ENCODE measurements at places on chromosomes 11 and 22.

- no peak for DNase-seq
Observed at GRCh38 chr11:33553486-33553885, 147.1 kb downstream of the C11orf91 start.

DNA sequence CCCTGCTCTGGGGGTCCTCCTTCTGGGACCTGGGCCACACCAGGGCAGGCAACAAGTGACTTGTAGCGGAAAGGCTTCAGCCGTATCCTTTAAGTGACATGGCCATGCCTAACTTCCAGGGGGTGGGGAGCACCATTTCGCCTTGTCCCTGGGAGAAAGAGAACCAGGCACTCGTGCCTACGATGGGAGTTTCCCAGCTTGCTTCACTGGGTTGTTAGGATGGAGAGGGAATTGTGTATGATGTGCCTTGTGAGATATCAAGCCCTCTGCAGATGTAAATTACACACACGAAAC lies 151.4 kb downstream of the CACNA1I start:
- no peak for DNase-seq

- DNase-seq: no peak
Observed at GRCh38 chr11:37115963-37116362, 517.9 kb upstream of the RAG2 start.

DNA sequence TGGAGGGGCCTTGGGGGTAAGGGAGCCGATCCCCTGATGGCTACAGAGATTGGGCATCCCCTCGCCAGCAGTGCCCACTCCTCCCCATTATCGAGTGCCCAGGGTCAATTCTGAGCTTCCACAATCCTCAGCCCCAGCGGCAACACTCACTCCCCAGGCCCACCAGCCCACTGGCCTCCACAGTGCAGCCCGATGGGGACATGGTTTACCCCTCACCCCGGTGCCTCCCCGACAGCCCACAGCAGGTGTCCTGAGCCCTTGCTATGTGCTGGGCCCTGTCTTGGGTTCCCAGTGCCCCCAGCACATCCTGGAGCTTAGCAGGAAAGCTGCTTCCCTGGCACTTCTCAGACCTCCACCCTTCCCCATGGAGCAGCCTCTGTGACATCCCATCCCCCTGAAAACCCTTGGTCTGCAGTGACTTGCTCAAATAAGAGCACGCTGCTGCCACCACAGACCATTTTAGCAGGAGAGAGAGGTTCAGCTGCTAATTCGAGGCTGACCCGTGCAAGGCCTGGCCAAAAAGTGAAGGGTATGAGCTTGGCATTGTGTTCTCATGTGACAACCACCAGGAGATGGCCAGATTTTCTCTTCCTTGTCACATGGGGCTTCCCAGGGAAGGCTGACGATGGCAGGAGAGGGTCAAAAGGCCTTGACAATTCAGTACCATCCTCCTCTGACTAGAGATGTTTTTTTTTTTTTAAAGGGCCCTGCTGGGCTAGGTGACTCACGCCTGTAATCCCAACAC lies 23.6 kb downstream of the KCNJ4 start:
- no peak for DNase-seq

- DNase-seq: no peak
Observed at GRCh38 chr11:114893329-114893728, 215.0 kb downstream of the NXPE2 start.

- DNase-seq: no peak
Observed at GRCh38 chr11:121450401-121450800, 1.7 kb upstream of the SORL1 start.

- DNase-seq: no peak
Observed at GRCh38 chr22:38449776-38450175, 5.2 kb downstream of the KCNJ4 start.

DNA sequence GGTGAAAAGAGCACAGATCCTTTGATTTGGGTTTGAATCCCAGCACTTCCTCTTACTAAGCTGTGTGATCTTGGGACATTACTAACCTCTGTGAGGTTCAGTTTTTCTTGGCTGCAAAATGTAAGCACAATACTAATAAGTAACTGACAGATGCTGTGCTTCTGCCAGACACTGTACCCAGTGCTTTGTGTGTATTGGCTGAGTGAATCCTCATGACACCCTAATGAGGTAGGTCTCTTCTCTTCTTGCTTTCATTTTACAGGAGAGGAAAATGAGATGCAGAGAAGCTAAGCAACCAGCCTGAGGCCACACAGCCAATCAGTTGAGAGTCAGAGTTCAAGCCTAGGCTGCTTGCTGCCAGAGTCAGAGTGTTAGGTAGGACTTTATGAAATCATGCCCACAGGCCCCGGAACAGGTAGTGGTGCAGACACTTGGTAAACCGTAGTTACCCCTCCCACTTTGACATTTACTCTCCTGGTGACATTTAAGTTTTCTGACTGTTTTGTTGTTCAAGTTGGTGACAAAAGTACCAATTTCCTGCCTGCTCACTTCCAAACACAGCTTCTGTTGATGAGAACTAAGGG lies 21.2 kb downstream of the PTPRJ start:
- no peak for DNase-seq

DNA sequence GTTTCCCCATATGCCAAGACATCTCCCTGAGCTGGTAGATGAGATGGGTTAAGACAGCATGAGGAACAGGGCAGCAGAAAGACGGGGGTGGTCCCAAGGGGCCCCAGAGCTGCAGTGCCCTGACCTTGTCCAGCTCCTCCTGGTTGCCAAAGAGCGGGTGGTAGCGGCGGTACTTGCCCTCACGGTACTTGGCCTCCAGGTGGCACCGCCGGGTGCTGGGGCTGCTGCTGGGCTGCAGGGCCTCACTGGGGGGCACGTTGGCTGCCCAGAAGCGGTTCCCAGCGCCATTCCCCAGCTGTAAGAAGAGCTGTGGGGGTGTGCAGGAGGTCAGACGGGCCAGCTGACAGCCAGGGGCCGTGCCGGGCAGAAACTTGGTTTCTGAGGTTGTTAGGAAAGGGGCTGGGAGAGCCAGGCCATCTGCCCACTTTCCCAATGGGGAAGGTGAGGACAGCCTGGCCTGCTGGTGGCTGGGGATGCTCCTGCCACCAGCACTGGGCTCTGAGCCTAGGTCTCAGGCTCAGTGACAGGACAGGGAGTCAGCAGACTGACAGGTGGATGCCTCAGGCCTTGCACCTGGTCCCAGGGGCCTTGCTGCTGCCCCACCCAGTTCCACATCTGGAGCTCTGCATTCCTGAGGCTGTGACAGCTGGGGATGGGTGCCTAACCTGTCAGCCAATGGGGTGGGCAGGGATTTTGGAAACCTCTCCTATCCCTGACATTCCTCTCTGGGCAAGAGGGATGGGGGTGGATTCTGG lies 30.0 kb upstream of the PDE2A start:
- DNase-seq: no peak

DNA sequence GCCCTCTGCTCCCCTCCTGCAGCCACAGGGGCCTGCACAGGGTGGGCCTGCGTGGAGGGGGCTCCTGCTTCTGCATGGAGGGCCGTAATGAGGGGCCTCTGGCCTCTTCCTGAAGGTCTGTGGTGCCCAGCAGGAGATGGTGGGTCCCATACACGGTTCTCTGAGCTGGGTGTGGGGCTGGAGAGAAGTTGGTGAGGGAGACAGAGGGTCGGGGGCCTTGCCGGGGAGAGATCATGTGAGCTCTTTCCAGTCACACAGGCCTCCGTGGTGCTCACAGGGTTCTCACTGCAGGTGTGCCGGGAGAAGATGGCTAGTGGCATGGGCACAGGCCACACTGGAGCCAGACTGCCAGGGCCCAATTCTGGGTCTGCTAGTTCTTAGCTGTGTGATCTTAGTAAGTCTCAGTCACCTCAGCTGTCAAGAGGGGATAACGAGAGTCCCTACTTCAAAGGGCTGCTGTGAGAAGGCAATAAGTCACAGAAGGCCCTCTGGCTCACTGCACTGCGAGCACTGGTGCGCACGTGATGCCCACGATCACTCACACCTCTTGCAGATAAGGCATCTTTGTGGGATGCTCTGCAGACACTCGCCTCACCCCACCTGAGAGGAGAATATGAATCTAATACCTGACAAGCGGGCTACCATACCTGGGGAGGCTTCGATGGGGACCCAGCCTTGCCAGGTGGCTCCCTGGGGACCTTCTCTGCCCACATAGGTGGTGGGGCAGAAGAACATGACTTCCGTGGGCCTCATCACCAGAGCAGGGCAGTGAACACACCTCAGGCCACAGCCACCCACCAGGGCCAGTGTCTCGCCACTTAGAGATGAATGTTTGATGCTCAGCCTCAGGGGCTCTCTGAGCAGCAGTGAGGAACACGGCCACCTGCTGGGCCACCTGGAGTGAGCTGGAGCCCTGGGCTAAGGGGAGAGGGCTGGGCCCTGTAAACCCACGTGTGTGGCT lies 14.5 kb downstream of the KCNC1 start:
- DNase-seq: no peak

DNA sequence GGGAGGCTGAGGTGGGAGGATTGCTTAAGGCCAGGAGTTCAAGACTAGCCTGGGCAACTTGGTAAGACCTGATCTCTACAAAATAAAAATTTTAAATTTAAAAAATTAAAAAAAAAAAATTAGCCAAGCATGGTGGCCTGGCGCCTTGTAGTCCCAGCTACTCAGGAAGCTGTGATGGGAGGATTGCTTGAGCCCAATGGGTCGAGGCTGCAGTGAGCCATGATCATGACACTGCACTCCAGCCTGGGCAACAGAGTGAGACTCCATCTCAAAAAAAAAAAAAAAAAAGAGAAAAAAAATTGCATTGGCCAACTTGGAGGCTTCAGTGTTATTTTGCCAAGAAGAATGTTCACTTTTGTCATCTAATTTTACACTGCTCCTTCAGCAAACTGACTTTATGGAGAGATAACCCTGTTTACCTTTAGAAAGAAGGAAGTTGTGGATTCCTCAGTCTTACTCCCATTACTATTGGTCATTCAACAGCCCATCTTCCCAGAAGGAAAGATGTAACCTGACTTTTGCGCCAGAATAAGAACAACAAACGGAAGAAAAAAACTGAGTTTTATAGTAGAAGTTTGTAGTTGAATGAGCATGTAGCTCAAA lies 13.1 kb downstream of the KMT2A start:
- no peak for DNase-seq

DNA sequence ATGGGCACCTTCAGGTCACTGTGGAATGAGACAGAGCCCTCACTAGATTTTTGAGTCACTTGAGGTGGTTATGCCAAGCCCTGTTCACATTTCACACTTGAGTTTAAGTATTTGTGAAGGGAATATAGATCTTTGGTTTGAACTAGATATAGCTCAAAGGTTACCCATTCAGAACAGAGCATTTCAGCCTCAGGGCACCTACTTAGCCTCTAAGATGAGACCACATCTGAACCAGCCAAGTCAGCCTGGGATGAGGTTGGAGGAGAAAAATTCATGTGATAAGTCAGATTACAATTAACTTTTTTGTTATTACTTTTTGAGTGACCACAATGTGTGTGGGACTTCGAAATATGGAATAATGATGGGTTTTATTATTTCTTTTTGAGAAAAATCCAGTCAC lies 127.8 kb downstream of the TEAD1 start:
- no peak for DNase-seq

- DNase-seq: no peak
Observed at GRCh38 chr22:40819599-40820140, 524 bp upstream of the SLC25A17 start.

- peak; percentile 10 for DNase-seq
Observed at GRCh38 chr22:50578776-50579310, 616 bp upstream of the CPT1B start.

DNA sequence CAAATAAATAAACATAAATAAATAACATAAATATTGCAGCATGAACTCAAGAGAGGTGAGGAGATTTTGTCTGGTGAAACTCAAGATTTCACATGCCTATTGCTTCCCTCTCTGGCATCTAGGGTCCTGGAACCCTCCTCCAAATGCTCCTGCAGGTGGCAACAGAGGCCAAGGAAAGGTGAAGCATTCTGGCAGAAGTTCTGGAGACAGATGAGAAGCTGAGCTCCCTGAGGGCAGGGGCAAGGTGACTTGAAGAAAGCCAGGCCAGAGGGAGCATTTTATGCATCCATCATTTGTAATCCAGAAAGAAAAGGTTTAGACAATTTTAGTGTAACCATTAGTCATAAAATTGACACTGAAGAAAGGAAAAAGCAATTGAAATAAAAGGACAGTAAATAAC lies 64.9 kb downstream of the ENDOD1 start:
- DNase-seq: peak; percentile 13

GRCh38 chr22:38868286-38868721 lies 3.7 kb downstream of the CBX6 start:
- DNase-seq: no peak

DNA sequence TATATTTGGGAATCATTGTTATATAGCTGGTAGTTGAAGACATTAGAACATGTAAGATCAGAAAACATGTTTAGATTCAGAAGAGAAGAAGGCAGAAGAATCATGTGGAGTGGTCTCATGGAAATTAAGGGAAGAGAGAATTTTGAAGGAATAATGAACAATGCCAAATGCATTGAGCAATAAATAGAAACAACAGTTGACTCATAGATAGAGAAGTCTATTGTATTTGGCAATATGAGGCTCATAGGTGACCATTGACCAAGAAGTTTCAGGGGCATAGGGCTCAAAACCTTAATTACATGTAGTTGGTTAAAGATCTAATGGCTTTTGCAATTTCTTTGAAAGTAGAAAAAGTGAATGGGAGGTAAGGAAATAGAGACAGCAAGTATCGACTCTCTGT lies 123.9 kb downstream of the PAX6 start:
- no peak for DNase-seq

- no peak for DNase-seq
Observed at GRCh38 chr11:12962306-12962705, 46.8 kb upstream of the RASSF10 start.

GRCh38 chr22:40027191-40028097 lies 32.7 kb downstream of the FAM83F start:
- DNase-seq: no peak

DNA sequence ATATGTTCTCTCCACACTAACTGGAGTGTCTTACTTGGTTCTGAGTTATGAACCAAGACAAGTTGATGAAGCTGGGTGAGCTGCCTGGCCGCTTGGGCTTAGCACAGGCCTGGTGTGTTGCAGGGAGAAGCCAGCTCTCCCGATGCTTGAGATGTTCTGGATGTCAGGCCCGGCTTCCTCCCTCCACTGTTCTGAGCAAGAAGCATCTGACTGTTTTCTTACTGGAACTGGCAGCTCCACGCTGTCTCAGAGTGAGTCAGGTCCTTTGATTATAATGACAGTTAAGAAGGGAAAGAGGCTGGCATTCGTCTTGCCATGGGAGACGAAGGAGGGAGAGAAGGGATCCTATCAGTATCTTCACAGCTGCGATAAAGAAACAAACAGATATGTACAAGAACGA lies 46.5 kb upstream of the CRTAM start:
- DNase-seq: no peak
